EL (cell line): ENCODE measurements at places on chromosomes 1 and 21.

- no peak for DNase-seq
Observed at GRCh38 chr1:25197982-25198662, 34.2 kb downstream of the SYF2 start.

- DNase-seq, result peak; percentile 76
Observed at GRCh38 chr1:115641762-115642167, at the start of gene VANGL1. TSS of gene VANGL1 (plus strand) at chr1:115641970. CDS start at chr1:115651414, 9,444 bp downstream.

DNA sequence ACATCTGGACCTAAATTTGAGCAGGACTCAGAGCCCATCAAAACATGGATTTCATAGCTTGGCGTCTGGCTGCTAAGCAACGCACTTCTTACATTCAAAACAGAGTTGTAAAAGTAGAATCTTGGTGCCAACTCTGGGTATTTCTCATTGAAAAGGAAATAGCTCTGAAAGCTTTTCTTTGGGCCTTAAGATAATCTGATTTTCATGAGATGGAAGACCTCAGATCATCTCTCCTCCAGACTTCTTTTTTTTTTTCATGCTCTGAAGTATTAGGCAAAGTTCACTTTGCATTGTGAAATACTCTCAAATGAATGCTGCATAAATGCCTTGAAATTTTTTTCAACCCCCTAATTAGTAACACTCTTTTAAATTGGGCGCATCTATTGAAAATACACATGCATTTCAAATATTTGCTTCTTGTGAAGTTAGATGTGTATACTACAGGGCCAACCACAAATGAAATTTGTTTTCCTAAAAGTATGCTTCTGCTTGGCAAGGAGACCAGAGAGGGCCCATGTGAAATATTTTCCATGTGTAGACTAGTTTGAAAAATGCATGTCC is 4.2 kb downstream of the ADAMTS5 start:
- DNase-seq, result no peak

DNA sequence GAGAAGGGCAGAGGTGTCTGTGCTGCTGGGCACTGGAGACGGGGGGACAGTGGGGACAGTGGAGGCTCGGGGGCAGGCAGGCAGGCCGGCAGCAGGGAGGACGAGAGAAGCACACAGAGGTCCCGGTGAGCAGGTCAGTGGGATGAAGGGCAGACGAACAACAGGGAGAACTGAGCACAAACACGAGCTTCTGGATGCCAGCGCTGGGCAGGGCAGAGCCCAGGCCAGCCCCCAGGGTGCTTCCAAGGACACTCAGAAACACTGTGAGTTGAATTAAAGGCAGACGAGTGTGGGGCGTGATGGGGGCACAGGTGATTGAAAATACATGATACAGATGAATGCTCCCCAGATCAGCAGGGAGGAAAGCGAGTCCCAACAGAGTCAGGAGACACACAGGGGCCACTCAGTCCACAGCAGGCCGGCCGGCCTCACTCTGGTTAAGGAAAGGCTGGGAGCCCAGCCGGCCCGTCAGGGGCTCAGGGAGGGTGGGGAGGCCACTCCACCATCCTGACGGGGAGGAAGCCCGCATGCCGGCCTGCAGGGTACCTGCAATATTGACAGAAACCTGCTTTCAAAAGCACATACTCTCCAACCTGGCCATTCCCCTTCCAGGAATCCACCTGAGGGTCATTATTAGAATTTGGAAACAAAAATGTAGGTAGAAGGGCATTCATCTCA is 14.1 kb downstream of the SLC19A1 start:
- DNase-seq, result no peak

DNA sequence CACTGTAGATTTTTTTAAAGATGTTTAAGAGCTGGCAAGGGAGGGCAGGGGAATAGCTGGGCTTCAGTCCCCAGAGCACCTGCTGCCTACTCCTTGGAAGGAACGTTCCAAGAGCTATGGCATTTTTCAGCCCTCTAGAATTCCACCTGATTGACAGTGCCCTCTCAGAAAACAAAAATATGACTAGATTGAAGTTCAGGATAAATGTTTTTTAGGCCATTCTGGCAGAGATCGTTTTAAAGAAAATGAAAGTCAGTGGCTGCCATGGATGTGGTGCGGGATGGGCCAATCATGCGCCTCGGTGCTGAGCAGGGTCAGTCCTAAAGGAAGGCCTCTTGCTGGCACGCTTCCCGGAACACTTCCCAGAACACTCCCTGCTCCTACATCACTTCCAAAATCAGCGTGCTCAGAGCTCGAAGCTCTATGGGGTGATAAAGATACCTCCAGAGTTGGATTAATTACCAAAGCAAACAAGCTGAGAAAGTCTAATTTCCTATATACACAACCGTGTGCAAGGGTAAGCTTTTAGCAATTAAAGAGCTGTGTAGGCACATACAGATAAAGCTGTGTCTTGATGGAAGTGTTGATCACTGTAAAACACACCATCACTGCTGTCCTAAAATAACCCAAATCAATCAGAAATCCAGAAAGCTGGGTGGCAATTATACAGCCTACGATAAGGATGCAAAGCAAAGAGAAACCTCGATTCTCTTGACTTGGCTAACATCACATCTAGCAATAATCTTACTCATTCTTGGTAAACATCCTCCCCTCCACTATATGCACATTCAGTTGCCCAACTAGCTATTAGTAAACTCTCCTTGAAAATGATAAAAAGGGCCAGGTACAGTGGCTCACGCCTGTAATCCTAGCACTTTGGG is 34.6 kb downstream of the TGFBR3 start:
- peak; percentile 83 for DNase-seq

- no peak for DNase-seq
Observed at GRCh38 chr1:95888941-95889390, 655.0 kb downstream of the RWDD3 start.

DNA sequence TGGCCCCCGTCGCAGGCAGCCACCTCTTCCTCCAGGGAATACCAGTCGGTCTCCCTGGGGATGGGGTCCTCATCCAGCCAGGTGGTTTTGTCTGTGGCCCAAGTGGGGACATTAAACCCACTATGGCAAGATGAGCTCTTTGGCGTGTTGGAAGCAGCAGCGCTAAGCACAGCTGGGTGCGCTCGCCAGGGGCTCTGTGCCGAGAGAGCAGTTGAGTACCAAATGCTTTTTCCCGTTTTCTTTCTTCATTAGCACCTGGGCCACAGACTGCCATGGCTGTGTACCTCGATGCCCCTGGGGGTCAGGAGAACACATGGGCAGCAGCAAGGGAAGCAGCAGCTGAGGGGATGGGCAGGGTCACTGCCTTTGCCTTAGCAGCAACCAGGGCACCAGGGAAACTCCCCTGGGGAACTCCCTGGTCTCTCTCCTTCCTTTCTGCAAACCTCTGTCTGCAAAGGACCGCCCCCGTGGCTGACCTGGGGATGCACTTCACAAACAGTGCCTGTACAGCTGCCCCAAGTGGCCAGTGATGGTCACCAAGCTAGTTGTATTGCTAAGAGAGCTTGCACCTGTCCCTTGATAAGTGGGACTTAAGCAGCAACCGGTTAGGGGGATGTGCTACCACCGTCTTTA is 31.1 kb downstream of the EDARADD start:
- no peak for DNase-seq

DNA sequence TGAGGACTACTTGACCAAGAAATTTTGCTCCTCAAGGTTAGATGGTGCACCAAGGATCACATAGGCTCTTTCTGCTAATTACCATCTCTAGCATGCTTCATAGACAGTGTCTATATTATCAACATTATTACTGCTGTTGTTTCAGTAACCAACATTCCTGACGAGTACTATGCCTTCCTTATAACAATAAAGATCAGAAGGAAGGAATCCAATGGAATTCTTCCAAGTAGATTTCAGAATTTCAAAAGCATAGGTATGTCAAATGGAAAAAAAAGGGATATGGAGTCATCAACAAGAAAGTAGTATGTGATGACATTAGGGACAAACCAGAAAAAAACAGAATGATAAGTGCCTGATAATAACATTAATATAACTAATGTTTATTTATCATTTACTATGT is 39.6 kb upstream of the LPGAT1 start:
- peak; percentile 75 for DNase-seq

DNA sequence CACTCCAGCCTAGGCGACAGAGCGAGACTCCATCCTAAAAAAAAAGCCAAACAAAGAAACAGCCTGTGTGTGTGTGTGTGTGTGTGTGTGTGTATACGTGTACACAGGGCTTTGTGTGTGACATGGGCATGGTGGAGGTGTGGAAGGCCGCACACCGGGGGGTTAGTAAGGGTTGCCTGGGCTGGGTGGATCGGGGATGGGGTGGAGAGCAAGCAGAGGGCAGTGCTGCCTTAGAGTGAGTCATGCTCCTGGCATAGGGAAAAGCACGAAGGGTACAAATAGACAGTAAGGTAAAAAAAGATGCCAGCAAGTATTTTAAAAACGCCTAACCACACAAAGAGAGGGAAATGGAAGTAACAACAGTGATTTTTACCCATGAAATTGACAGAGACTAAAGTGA is 6.2 kb downstream of the PRMT2 start:
- no peak for DNase-seq

DNA sequence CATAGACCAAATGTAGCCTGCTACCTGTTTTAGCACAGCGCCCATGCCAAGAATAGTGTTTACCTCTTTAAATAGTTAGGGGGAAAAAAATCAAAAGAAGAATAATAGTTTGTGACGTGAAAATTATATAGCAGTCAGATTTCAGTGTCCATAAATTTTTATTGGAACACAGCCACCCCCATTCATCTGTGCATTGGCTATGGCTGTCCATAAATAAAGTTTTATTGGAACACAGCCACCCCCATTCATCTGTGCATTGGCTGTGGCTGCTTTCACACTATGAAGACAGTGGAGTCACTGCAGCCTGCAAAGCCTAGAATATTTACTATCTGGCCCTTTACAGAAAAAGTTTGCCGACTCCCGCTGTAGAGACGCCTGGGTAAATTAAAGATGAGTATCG is 20.9 kb downstream of the EPHX1 start:
- DNase-seq, result no peak

- no peak for DNase-seq
Observed at GRCh38 chr1:196056966-196057365, 551.3 kb downstream of the KCNT2 start.

DNA sequence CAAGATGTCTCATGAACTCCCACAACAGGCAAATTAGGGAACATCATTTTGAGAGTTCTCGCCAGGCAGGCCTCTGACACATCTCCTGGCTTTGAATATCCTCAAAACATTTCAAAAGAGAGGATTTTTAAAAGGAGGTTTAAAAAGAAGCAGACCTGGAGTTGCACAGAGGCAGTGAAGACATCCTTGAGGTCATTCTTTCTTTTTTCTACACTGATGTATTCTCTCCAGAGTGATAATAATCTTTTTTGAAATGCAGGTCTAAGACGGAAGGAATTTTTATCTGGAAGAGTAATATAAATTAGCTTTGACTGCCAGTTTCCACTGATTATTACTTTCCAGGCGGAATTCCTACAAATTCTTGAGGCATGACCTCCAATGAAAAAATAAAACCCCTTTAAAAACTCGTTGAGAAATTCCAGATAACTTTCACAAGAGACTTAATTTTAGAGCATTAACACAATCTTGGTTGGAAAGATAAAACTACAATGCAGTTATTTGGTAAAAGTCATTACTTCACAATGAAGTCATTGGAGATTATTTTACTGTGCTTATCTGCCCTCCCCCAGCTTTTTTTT is 125.0 kb downstream of the LYPLAL1 start:
- DNase-seq, result peak; percentile 86

GRCh38 chr1:217484871-217485270 is 146.0 kb downstream of the GPATCH2 start:
- no peak for DNase-seq

DNA sequence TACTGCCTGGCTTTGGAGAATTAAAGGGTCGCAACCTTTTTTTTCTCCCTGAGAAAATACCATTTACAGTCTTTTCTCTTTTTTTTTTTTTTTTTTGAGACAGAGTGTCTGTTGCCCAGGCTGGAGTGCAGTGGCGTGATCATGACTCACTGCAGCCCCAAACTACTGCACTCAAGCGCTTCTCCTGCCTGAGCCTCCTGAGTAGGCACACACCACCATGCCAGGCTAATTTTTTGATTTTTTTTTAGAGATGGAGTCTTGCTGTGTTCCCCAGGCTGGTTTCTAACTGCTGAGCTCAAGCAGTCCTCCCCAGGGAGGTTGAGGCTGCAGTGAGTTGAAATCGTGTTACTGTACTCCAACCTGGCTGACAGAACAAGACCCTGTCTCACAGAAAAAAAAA is 24.6 kb downstream of the UBE4B start:
- DNase-seq, result peak; percentile 70
